ENCODE measurements at places on chromosomes 3 and 15.

GRCh38 chr3:30245858-30246622, 360.4 kb upstream of the TGFBR2 start:
- DNase-seq: no peak

GRCh38 chr3:169509780-169510692, 153.5 kb downstream of the MECOM start:
- DNase-seq: no peak

DNA sequence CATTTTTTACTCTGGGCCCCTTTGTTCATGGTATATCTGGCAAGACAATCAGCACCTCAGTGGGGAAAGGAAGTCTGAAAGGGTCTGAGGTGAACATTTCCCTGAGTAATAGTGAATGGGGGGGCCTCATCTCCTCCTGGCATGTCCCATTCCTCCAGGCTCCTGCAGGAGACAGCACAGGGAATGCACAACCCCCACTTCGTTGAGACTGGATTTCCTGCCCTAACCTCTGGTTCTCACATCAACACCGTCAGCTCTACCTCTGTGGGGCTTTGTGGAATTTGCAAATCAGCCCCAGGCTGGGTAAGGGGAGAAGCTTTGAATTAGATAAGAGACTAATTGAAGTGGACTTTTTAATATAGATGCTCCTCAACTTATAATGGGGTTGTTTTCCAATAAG, 168.3 kb upstream of the TRIM42 start:
- DNase-seq: no peak

DNA sequence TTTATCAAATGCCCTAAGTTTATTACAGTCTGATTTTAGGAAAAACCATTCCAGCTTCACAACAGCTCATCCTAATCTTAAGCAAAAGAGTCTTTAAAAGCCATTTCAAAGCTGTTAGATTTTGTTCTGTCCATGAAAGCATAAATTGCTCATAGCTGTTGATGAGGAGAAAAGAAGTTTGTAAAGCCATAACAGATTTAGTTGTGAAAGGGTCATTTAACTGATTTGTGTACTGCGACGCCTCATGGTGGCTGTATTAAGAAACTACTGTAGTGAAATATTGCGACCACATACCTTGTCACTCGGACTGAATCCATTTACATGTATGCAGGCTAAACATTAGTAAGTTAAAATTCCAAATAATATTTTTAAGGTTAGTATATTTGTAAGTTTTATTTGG, 20.9 kb downstream of the BBX start:
- no peak for DNase-seq

- no peak for DNase-seq
These were observed 185.8 kb upstream of the CFAP20DC start for GRCh38 chr3:59235634-59236012.

- no peak for DNase-seq
These were observed 12.4 kb downstream of the APOD start for GRCh38 chr3:195571361-195571760.

GRCh38 chr3:107416138-107416537, 38.9 kb downstream of the CCDC54 start:
- DNase-seq: no peak

DNA sequence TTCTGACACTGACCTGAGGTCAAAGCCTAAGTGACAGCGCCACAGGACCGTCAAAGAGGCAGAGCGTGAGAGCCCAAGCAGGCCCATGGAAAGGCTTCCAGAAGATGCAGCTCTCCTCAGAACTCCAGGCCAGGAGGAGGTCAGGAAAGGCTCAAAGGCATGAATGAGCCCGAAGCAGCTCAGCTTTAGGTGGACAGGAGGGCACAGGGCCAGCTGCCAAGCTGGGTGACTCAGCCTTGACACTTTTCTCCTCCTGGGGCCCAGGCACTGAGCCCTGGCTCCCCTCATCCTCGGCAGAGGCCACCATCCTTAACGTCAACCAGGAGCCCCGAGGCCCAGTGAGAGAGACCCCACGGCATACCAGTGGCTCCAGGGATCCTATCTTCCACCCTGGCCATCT, 62.9 kb downstream of the ADCY5 start:
- DNase-seq: no peak

DNA sequence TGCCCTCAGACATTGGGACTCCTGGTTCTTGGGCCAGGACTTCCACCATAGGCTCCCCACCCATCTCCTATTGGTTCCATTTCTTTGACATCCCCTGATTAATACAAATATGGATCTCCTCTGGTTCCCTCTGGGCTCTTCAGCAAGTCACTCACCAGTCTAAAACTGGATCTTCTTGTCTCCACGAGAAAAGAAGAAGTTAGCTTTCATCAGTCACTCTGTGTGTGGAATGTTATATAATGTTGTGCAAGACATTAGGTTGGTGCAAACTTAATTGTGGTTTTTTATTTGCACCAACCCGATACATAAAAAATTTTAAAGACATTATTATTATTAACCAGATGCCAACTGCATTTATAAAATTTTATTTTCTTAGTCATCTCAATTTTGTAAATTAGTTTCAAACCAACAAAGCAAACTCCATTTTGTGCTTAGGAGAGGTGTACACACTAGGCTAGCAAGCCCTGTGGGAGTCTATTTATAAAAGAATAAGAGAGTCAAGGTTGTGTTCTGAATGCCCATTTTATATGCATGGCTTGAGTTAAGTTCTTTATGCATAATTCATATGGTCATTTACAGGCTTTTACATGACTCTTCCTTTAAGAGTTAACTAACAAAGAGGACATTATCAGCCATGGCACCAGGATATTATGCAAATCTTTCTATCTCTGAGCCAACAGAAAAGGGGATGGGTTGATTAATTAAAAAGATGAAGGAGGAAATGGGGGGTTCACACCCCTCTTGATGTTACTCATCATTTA, 35.1 kb upstream of the IL12A start:
- DNase-seq: no peak

DNA sequence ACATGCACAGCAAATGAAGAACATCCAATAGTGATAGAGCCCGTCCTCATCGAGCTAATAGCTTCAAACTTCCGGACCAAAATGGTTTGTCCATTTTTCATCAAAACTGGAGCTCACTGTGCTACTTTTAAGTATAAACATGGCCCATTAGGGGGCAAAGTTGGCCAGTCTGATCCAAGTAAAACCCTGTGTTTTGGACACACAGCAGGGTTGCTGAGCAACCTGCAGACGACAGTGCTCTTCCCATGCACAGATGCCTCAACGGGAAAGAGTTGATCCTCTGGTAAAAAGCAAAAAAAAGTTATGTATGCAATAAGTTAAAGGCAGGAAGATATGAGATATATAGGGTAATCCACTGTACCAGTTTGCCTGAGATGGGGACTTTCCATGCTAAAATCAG, 244.0 kb upstream of the THBS1 start:
- DNase-seq: no peak

DNA sequence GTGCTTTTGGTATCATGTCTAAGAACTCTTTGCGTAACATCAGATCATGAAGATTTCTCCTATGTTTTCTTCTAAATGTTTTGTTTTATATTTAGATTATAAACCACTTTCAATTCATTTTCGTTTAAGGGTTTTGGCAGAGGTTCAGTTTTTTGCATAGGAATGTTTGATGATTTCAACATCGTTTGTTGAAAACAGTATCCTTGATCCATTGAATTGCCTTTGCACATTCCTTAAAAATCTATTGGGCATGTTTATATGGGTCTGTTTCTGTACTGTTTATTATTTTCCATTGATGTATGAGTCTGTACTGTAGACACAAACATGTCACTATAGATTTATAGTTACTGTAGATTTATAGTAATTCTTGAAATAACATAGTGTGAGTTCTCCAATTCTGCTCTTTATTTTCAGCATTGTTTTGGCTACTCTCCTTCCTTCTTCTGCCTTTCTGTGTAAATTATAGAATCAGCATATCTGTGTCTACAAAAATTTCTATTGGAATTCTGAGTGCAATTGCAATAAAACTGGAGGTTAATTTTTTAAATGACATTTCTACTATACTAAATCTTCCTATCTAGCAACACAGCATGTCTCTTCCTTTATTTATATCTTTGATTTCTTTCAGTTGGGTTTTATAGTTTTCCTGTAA, 374.0 kb downstream of the SV2B start:
- DNase-seq: no peak

DNA sequence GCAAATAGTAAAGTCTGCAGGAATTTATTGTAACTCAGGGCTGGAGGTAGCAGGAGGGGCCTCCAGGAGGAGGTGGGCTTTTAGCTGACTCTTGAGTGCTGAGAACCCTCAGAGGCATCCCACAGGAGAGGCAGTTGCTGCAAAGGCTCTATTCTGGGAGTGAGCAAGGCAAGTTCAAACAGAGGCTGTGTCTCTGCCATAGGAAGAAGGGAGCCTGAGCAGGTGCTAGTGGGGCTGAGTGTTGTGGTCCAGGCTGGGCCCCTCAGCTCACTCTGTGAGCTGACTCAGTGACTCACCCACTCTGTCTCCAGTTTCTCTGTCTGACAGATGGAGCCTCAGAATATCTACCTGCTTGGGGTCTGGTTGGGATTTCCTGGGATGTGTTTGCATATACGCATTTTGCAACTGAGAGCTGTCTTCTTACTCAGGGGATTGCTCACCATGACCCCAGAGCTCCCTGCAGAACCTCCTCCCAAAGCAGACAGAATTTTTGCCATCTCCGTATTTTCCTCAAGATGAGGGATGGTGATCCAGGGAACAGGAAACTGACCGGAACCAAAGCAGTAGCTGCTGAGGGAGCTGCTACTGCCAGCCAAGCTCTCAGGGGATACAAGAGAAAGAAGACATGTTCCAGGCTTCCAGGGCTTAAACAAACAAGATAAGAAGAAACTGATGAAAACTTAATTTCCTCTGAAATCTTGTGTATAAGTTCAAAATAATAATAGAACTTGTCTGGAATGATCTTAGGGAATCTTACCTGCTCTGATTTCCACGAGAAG, 13.6 kb upstream of the NOX5 start:
- DNase-seq: no peak

GRCh38 chr3:16277471-16277870, 12.5 kb downstream of the OXNAD1 start:
- no peak for DNase-seq

DNA sequence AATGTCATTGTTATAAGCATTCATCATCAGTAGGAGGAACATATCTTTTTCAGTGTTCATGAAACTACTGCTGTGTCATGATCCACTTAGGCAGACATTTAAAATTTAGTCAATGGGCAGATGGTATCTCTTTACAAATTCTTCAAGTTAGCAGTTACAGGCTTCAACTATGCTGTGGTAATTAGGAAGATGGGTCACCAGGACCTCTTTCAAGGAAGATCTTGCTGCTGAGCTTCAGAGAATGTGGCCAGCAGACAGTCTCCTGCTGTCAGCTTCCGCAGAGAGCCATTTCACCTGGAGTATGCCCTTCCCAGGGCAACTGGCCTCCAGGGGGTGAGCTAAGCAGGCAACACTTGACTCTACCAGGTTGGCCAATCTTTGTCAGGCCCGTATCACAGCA, 19.4 kb downstream of the IFT57 start:
- no peak for DNase-seq

DNA sequence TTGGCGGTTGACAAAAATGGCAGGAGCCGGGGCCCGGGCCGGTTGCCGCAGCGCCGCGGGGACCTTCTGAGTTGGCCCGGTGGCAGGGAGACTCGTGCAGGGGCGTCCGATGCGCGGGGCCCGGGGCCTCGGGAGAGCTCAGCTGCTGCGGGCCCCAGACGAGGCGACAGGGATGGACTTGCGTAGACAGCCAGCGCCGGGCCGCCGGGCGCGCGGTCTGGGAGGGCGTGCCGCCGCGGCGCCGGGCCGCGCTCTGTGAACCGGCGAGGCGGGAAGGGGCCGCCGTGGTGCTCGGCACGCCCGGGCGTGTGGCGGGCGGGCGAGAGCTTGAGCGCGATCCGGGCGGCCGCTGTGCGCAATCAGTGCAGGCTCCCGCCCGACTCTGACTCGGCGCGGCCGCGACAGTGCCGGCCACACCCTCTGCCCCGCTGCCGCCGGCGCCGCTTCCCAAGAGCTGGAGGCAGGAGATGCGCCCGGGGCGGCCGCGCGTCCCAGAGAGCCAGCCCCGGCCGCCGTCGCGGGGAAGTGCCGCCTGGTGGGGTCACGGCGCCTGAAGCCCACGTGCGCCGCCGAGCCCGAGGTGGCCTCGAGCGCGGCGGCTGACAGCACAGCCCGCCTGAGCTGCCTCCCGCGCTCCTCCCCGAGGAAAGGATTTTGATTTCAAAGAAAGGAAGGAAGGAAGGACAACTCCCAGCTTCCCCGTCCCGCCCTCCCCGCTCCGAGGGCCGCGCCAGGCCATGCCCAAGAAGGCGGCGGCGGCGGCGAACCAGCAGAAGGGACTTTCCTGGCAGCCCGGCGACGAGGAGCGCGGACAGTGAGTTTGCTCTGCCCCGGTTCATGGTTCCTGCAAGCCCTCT, 657 bp downstream of the TLNRD1 start:
- peak; percentile 31 for DNase-seq

- no peak for DNase-seq
These were observed 32.2 kb upstream of the FMN1 start for GRCh38 chr15:33226559-33227181.

- DNase-seq: no peak
These were observed 1.7 kb upstream of the HGD start for GRCh38 chr3:120683671-120684301.

DNA sequence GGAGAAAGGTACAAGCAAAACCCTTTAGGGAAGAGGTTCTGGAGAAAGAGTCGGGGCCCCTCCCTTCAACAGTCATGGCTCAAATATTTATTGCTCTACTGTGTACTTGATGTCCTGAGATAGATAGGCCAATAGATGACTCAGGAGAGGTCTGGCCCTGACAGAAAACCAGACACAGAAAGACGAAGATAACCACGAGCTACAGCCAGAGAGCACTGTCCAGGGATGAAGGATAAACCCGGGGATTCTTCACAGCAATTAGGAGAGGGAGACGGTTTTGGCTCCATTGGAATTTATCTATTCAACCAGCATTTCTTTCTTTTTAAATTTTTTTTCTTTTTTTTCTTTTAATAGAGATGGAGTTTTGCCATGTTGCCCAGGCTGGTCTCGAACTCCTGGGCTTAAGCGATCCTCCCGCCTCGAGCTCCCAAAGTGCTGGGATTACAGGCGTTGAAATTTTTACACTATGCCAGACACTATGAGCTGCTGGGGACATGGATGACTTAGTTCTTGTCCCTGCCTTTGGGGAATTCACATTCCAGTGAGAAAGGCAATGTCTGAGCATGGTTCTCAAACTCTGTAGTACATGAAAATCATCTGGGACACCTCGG, 4.6 kb upstream of the CIDEC start:
- DNase-seq: no peak

DNA sequence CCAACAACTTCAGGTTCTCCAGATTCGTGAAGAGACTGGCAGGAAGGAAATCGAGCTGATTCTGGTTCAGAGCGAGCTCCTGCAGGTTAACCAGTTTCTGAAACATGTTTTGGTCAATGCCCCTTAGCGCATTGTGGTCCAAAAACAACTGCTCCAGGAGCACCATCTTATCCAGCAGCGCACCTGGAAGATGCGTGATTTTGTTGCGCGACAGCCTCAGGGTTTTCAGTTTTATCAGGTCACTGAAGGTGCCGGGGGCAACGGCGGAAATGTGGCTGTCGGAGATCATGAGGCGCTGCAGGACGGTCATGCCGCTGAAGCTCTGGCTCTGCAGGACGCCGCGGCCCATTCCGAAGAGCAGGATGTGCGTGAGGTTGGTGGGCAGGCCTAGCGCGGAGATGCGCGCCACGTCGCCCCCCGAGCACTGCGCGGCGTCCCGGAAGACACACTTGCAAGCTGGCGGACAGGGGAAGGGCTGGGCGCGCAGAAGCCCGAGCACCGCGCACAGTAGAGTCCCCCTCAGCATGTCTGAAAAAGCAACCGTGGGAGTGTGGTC, 1.2 kb downstream of the GP5 start:
- no peak for DNase-seq

- DNase-seq: no peak
These were observed 396.5 kb downstream of the FHIT start for GRCh38 chr3:60854791-60855190.

GRCh38 chr3:149527531-149528339, 53.2 kb downstream of the TM4SF4 start:
- no peak for DNase-seq

Data from stimulated activated CD4-positive, alpha-beta T cell treated with anti-CD3 and anti-CD28 coated beads, Interleukin-15, amount 100 ng/mL, for 1 hour (primary cell).